ENCODE measurements at places on chromosomes 6 and 20. TPM values are rescaled to one million over a fixed set of nuclear protein-coding genes. Genes with fewer than 3 reads are reported as not detected.
A peak's percentile ranks its signal among the peaks of the same experiment; 100 is the strongest.

- no peak for DNase-seq
- H3K27ac ChIP-seq = no peak overlapping the region
- H3K4me1 ChIP-seq = no peaks in the 10 kb centered on the region
- H3K4me3 ChIP-seq = no peak overlapping the region
- no peaks in the 10 kb centered on the region for H3K36me3 ChIP-seq
These were observed 860.5 kb downstream of the DHX35 start for GRCh38 chr20:39822667-39823066.

- H3K27me3 ChIP-seq = no peaks in the 10 kb centered on the region
- no peak overlapping the region for H3K4me3 ChIP-seq
- DNase-seq = no peak
- no peaks in the 10 kb centered on the region for H3K4me1 ChIP-seq
- H3K36me3 ChIP-seq = no peaks in the 10 kb centered on the region
These were observed 535.8 kb downstream of the TENT5A start for GRCh38 chr6:81216668-81217067.

GRCh38 chr6:37635319-37635718 is 62.4 kb downstream of the MDGA1 start:
- no peak overlapping the region for H3K27ac ChIP-seq
- H3K27me3 ChIP-seq = no peaks in the 10 kb centered on the region
- no peak overlapping the region for H3K4me3 ChIP-seq
- H3K36me3 ChIP-seq = no peaks in the 10 kb centered on the region
- no peaks in the 10 kb centered on the region for H3K4me1 ChIP-seq

- H3K4me3 ChIP-seq = no peak overlapping the region
- H3K27me3 ChIP-seq = no peaks in the 10 kb centered on the region
- no peak overlapping the region for H3K27ac ChIP-seq
- no peak for DNase-seq
- no peaks in the 10 kb centered on the region for H3K36me3 ChIP-seq
- no peaks in the 10 kb centered on the region for H3K4me1 ChIP-seq
These were observed 25.0 kb downstream of the ERMARD start for GRCh38 chr6:169776379-169776778.

Gene PRR18
- total RNA-seq = not detected

DNA sequence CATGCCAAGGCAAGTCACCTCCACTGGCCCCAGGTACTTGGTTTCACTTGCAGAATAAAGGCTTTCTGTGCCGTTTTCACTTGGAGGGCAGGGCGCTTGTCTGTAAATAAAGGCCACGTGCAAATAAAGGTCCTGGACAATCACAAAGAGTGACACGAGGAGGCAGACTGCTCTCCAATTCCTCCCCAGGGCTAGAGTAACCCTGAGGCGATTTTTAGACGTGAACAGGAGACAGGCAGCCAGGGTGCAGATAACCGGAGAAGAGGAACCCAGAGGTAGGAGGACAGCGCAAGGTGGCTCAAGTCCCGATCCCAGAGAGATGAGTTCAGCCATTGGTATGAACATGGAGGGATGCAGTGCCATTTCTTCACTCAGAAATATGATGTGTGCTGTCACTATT is 327.4 kb downstream of the KIF16B start:
- H3K27ac ChIP-seq = no peak overlapping the region
- H3K36me3 ChIP-seq = no peaks in the 10 kb centered on the region
- no peak for DNase-seq
- no peak overlapping the region for H3K4me3 ChIP-seq
- no peaks in the 10 kb centered on the region for H3K27me3 ChIP-seq

DNA sequence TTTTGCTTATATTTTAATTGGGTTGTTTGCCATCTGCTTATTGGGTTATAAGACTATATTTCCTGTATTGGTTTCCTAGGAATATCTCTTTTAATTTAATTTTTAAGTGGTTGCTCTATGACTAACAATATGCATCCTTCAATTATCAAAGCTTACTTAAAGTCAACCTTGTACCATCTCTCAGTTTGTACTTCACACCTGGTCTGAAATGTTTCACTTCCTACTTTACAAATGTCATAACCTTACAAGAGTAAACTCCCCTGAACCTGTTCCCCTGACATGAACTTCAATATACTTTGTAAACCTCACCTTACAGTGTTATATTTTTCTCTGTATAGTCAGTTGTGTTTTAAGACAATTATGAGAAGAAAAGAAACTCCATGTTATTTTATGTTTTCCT is 35.8 kb downstream of the PAX1 start:
- H3K36me3 ChIP-seq = no peaks in the 10 kb centered on the region
- no peaks in the 10 kb centered on the region for H3K27me3 ChIP-seq
- H3K27ac ChIP-seq = no peak overlapping the region

DNA sequence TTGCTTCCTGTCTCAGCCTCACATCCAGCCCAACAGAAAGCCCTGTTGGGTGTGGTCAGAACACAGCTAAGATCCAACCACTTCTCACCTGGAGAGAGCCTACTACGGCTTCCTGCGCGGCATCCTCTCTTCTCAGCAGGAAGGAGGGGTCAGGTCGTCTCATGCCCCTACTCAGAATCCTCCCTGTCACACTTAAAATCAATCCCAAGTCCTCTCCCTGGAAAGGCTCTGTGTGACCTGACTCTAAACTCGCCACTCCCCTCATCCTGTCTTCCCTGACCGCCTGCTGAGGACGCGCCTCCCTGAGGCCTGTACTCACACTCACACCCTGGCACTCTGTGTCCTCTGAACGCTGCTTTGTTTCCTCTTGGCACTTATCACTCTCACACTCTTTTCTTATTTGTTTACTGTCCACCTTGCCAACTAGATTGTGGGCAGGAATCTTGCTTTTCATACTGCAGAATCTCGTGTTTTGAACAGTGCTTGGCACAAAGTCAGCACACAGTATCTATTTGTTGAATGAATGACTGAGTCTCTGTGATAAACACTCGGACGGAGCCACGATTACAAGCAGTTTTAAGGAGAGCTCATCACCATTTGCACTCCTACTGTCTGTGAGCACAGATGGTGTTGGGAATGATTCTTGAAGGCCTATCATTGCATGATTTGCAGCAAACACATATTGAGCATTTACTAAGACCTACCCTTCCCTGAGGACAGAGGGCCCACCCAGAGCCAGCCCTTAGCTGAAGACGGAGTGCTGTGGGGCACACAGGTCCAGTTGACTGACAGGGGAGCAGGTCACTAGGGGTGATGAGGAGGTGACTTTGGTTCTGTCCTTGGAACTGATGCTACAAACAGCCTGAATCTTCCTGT is 18.7 kb downstream of the RAB5IF start:
- peak; percentile 71 for DNase-seq
- H3K4me1 ChIP-seq = peaks cover 2% of the 10 kb centered on the region
- H3K27me3 ChIP-seq = no peaks in the 10 kb centered on the region
- no peaks in the 10 kb centered on the region for H3K36me3 ChIP-seq
- no peak overlapping the region for H3K4me3 ChIP-seq
- no peak overlapping the region for H3K27ac ChIP-seq

Gene KCNS1
- total RNA-seq = not detected

DNA sequence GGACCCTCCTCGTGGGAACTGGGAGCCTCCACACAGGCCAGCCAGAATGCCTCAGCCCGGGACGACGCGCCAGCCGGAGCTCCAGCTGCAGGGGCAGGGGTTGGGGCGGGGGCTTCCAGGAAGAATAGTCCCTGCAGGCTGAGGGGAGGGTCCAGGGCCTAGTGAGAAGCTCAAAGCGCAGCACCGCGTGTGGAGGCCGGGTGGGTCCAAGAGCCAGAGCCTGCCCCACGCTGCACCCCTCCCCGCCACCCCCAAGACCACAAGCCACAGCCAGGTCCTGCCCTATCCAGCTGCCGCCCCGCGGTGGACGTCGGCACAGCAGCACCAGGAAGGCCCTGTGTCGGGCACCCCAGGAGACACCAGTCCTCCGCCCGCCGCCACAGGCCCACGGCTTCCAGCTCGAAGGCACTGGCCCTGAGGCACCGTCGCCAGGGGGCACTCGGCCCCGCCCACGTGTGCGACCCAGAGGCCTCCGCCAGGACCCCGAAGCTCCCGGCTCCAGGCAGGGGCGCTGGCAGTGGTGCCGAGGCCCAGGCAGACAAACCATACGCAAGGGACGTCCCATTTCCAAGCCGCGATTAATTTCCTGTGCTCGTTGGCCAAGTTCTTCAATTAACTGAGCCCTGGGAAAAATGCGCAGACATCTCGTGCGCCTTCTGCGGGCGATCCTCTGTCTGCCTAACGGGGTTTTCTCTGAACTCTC is 19.5 kb downstream of the KCNQ2 start:
- peaks cover 5% of the 10 kb centered on the region for H3K4me1 ChIP-seq
- DNase-seq = no peak
- H3K27ac ChIP-seq = no peak overlapping the region
- no peaks in the 10 kb centered on the region for H3K36me3 ChIP-seq
- H3K4me3 ChIP-seq = no peak overlapping the region

- H3K27me3 ChIP-seq = no peaks in the 10 kb centered on the region
- H3K4me1 ChIP-seq = no peaks in the 10 kb centered on the region
- DNase-seq = no peak
- no peak overlapping the region for H3K27ac ChIP-seq
- no peaks in the 10 kb centered on the region for H3K36me3 ChIP-seq
- no peak overlapping the region for H3K4me3 ChIP-seq
These were observed 25.4 kb downstream of the CCDC167 start for GRCh38 chr6:37474316-37474715.

Gene ADAM33
- 24.5 TPM for total RNA-seq

DNA sequence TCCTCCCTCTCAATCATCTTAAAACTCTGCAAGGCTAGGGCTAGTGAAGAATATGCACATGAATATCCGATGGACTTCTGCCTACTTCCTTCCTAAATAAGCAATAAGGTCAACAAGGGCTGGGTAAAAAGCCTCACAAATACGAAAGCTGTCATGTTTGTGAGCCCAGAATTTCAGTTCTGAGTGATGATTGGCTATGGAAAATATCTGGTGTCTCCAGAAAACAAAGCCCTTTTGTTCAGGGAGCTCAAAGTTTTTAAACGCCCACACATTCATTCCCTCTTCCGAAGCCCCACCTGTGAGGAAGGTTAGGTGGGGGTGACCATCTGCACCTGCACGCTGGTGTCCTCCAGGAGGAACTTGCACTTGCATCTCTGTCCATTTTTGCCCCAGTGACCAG is 126.9 kb upstream of the ARMC2 start:
- H3K4me3 ChIP-seq = no peak overlapping the region
- no peaks in the 10 kb centered on the region for H3K27me3 ChIP-seq
- DNase-seq = no peak
- H3K4me1 ChIP-seq = no peaks in the 10 kb centered on the region
- H3K36me3 ChIP-seq = no peaks in the 10 kb centered on the region

DNA sequence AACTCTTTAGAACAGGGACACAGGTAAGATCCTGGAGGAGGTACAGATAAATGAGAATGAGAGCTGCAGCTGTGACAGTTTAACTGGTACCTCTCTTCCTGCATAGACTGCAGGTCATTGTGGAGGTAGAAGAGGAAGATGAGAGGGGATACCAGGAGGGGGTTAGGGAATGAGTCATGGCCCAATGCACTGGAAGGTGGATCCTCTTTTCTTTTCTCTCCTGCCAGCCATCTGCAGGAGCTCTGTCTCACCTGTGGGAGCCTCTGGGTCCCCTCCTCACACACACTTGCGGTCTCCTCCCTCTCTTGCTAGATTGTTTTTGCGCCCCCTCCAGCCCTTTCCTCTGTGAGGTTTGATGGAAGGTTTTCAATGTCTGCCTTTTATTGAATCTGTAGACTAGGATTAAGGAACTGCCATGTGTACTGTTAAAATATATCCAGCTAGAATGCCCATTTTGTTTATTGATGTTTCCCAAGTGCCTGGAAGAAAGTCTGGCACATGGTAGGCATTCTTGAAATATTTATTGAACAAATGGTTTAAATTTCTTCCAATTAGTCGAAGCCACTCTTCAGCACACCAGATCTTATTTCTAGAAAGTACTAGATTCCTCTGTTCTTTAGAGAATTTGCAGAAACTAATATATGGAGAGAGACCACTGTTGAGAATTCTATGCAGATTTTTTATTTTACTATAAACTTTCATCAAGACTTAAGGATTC is 13.0 kb downstream of the C6orf163 start:
- no peak overlapping the region for H3K27ac ChIP-seq
- no peaks in the 10 kb centered on the region for H3K27me3 ChIP-seq
- no peak overlapping the region for H3K4me3 ChIP-seq

DNA sequence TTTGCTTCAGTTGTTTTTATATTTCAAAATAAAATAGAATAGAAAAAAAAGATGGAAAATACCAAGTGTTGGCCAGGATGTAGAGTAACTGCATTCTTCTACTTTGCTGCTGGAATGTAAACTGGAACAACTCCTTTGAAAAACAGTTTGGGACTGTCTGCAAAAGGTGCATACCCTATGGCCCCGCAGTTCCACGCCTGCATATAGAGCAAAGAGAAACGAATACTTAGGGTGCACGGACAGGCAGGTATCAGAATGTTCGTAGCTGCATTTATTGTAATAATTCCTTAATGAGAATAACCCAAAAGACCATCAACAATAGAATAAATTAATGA is 603 bp upstream of the RAB23 start:
- no peaks in the 10 kb centered on the region for H3K4me1 ChIP-seq
- H3K27me3 ChIP-seq = no peaks in the 10 kb centered on the region
- peak overlapping the region; percentile 91 for H3K4me3 ChIP-seq
- DNase-seq = no peak
- H3K27ac ChIP-seq = peak overlapping the region; percentile 69

DNA sequence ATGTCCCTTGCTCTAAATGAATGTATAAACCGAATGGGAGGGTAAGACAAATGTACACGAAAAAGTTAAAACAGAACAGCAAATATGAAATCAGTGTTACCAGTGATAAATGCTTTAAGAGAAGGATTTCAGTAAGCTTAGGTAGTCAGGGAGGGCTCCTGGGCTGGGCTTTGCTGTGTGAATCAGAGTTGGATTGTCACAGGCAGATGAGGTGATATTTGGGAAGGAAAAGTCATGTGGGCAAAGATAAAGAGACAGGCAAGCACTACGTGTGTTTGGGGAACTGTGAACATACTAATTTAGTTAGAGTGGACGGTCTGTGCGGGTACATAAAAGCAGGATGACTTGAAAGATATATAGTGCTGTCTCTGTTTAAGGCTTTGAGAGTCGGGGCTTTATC is 114.8 kb downstream of the CRYBG1 start:
- H3K27me3 ChIP-seq = no peaks in the 10 kb centered on the region
- no peaks in the 10 kb centered on the region for H3K4me1 ChIP-seq
- H3K36me3 ChIP-seq = no peaks in the 10 kb centered on the region
- DNase-seq = no peak
- H3K27ac ChIP-seq = no peak overlapping the region

GRCh38 chr20:59404749-59405148 is 104.3 kb downstream of the EDN3 start:
- H3K4me1 ChIP-seq = peaks cover 18% of the 10 kb centered on the region
- peaks cover 14% of the 10 kb centered on the region for H3K27me3 ChIP-seq
- H3K36me3 ChIP-seq = no peaks in the 10 kb centered on the region
- H3K27ac ChIP-seq = no peak overlapping the region
- no peak overlapping the region for H3K4me3 ChIP-seq

Gene SRSF12
- total RNA-seq = not detected

GRCh38 chr20:21681922-21682318 is 23.5 kb upstream of the PAX1 start:
- H3K4me1 ChIP-seq = no peaks in the 10 kb centered on the region
- no peaks in the 10 kb centered on the region for H3K27me3 ChIP-seq
- DNase-seq = no peak
- H3K4me3 ChIP-seq = no peak overlapping the region
- no peak overlapping the region for H3K27ac ChIP-seq

All from Peyer's patch (tissue), 4 donors.